ENCODE measurements at places on chromosomes 11 and 22. TPM values are rescaled to one million over a fixed set of nuclear protein-coding genes. Genes with fewer than 3 reads are reported as not detected.

DNA sequence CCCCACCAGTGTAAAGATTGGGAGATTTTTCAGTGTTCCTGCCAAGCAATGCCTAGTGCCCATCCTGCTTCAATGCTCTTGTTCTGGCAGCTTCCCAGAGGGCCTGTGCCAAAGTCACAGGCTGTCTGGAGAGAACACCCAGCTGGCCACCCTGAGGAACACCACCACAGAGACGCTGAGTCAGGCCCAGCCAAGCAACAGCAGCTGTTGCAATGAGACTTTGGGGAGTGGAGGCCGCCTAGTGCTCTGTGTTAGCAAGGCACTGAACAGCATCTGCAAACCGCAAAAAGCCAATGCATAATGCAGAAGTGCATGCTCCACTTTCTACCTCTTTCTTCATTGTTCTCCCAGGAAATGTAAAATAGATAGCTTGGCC is 168.1 kb downstream of the NXPE2 start:
- peak; percentile 74 for DNase-seq

DNA sequence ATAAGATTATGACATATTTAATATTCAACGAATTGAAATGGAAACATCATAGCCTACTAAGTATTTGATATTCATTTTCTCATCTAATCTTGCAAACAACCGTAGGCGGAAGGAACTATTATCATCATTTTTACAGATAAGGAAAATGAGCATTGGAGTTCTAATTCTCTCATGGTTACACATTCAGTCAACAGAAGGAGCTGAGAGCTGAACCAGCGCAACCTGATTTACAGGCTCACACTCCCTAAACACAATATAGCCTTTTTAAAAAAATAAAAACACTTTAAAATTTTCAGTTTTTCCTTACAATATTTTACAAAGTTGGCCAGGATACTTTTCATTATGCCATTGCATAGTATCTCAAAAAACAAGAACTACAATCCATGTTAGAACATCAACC is 74.8 kb downstream of the APOL5 start:
- DNase-seq = no peak

DNA sequence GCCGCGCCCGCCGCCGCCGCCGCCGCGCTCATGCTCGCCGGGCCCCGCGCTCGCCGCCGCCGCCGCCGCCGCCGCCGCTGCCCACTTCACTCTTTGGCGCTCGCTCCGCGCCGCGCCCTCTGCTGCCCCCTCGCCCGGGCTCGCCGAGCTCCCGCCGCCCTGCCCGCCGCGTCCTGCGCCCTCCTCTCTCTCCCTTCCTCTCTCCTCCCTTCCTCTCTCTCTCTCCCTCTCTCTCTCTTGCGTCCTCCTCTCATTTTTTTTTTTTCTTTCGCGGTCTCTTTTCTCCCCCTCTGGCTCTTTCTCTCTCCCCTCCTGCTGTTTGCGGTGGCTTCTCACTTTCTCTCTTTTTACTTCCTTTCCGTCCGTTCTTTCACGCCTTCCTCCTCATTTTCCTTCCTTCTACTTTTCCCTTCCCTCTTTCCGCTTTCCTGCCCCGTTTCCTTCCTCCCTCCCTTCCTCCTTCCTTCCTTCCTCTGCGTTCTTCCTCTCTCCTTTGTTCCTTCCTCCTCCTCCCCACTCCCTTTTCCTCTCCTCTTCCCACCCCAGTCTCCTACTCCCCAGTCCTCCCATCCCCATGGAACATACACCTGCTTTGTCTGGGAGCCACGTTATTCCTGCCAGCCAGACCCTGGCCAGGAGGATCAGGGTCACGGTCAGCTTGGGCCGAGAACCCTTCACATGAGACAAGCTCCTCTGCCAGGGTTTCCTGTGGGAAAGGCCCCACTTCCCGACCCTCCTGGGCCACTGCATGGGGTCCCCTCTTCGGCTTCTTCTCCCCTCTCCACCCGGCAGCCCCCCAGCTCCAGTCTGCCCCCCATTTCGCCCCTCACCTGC is 19.3 kb upstream of the SHISAL1 start:
- DNase-seq = peak; percentile 70

DNA sequence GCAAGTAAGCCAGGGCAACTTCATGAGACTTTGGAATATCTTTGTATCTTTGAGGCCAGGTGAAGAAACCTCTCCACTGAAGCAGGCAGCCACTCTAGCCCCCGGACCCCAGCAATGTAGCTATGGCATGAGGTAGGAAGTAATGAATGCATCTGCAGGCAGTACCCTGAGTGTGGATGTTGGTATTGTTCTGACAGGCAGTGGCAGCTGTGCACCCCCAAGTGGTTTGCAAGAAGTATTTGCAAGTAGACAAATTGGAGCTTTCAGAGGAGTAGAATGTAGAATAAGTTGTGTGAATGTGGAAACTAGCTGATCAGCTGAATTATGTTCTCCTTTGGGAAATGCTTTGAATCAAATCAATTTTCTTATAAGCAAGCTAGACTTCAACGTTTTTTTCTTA is 194.4 kb upstream of the PGR start:
- no peak for DNase-seq

DNA sequence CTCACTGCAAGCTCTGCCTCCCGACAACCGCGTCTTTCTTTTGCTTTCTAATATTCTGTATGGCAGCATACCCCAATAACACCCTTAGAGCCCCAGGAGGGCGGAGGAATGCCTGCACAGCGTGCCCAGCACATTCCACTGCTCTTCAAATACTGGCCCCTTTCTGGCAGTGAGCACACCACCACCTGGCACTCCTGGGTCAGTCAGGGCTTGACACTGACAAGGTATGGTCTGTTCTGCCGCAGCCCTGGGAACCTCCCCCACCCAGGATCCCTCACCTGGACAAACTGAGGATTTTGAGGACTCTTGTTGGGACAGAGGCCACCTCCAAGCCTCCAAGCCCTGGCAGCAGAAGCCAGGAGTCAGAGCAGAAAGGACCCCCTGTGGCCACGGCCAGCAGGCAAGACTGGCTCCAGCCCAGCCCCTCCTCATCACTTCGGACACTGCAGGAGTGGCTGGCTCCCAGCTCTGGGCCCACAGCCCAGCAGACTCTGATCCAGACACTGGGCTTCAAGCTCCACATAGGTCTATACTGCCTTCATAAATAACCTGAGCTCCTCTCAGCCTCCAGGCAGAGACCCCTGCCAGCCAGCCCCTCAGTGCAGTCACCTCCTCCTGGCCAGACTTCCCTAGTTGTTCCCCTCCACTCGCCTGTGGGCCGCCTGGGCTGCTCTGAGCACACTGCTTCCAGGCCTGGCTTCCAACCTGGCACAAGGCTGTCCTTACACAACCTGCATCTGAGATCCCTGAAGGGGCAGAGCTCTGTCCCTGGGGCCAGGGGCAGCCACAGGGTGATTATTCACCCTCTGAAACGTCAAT is 14.5 kb downstream of the CARS1 start:
- no peak for DNase-seq

- DNase-seq = no peak
Observed at GRCh38 chr22:43031617-43032016, 16.7 kb upstream of the PACSIN2 start.

- peak; percentile 85 for DNase-seq
Observed at GRCh38 chr22:27667121-27667843, 134.3 kb downstream of the MN1 start.

The XBP1 gene
- 83.9 TPM for total RNA-seq

The CSF2RB gene
- 2.0 TPM for total RNA-seq

The C11orf91 gene
- not detected for total RNA-seq

The DDI1 gene
- total RNA-seq = not detected
